ENCODE measurements at places on chromosomes 13 and 19.

DNA sequence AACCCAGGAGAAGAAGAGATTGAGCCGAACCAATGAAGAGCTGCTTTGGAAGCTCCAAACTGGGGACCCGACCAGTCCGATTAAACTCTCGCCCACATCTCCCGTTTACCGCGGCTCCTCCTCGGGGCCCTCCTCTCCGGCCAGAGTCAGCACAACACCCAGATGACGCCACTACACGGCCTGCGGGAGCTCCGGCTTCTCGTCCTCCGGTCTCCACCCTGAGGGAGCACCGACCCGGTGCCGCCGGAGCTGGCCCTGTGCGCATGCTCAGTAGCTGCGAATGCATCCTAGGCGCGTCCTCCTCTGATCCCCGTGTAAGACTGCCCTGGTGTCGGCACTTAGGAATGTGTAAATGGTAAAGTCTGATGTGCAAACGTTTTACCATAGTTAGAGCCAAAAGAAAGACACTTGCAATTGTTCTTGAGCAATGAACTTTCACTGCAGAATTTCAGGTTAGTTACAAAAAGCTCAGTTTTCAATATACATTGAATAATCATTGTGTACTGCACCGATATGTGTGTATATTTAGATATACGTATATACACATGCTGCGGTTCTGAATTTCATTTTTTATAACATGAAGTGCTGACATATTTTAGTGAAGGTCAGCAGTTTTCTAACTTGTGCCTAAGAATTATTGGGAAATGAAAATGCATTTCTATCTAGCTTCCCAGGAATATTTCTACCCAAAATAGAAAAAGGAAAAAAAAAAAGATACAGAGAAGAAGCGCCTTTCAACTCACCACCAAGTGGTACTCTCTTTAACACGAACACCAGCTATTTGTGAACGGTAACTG, 92.2 kb downstream of the SLC7A1 start:
- no peak for DNase-seq

DNA sequence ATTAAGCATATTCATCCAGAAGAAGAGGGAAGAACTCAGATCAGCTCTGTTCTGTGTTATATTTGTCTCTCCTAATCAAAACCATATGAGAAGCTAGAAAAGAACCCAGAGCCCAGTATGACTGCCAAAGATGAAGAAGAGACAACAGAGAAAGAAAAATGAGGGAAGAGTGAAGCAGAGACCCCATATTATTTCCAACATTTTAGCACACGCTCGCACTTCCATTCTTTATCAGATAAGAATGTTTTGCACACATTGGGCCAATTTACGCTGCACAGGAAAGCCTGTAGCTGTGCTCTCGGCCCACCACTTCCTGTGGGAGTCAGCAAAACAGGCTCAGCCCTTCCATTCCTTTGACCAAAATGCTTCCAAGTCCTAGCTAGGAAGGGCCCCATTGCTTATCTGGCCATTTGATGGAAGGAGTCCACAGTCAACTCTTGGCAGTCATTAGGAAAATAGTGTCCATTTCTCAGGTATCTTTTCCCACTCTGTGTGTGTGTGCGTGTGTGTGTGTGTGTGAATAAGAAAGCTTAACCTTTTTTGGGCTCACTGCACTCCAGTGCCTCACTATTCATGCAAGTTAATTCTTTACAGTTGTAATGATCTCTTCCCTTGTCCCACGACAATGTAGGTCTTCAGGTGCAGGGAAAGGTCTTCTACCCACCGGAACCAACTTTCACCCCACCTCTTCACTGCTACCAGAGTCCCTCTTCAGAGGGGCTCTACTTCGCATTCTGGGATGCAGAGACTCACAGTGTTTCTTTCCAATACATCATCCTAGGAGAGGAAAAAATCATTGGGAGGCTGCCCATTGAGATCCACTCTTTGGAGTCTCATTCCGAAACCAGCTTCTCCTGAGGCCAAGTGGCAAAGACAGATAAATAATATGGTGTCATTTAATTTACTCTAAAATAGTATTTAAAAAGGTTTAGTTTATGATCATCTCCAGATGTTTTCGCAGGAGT, 237.5 kb downstream of the COG6 start:
- DNase-seq: no peak

- no peak for DNase-seq
Measured at GRCh38 chr13:38980750-38981078, 9.9 kb downstream of the STOML3 start.

GRCh38 chr19:34732612-34733211, 1.3 kb upstream of the ZNF181 start:
- DNase-seq: no peak
